ENCODE measurements at places on chromosomes 5 and 9.

DNA sequence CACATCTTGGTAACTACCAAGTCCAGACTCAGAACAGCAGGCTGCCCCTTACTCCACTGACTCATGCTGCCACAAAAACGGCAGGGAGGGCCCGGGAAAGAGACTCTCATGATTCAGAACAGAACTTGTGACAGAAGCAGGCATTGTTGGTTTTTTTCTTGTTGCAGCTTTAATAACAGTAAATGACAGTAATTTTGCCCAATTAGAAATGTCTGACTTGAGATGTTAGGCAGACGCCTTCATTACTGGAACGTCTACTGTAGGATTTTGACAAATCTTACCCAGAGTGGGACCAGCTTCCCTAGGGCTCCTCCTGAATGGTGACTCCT lies 77.9 kb downstream of the SEMA5A start:
- peak; percentile 89 for DNase-seq

DNA sequence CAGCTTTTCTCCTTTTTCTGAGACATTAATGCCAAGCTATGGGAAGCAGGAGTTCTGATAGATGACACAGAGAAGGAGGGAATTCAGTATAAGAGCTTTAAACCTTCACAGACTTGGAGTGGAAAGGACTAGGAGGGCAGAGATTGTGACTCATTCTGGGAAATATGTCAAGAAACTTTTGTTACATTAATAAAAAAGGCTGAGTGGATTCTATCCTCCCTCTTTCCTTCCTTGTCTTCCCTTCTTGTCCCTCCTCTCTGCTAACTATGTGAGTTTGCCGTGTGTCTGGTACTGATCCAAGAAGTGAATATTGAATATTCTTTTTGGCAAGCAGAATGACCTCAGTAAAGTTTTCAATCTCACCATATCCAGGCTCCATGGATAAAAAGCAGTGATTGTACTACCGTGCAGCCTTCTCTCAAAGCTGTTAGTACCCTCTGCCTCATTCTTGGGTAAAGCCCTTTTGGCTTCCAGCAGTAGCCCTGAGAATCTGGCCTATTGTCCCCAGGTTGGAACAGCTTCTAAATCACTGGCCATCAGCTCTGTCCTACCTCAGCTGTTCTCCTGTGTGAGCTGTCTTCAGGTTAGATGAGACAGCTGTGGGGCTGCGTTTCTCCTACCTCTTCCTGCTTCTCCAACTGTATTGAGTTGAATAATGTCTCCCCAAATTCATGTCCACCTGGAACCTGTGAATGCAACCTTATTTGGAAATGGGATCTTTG lies 73.9 kb downstream of the ATG10 start:
- peak; percentile 59 for DNase-seq

GRCh38 chr5:24816206-24816605 lies 171.4 kb upstream of the CDH10 start:
- DNase-seq: no peak

DNA sequence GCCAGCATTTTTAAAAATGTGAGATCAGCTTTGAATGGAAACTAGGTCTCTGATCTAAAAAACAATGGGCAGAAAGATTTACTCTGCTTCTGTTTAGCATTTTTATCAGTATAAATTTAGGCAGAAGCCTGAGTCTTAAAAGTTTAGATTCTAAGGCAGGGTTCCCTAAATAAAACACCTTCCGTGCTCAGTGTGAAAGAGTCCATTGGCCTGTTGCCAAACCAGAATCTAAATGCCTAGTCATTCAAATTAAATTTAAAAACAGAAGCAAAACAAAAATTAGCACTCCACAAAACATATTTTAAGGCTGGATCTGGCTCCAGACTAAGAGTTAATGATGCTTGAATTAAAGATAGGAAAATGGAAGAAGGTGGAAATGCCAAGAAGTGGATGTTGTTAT lies 4.5 kb downstream of the TYRP1 start:
- no peak for DNase-seq

DNA sequence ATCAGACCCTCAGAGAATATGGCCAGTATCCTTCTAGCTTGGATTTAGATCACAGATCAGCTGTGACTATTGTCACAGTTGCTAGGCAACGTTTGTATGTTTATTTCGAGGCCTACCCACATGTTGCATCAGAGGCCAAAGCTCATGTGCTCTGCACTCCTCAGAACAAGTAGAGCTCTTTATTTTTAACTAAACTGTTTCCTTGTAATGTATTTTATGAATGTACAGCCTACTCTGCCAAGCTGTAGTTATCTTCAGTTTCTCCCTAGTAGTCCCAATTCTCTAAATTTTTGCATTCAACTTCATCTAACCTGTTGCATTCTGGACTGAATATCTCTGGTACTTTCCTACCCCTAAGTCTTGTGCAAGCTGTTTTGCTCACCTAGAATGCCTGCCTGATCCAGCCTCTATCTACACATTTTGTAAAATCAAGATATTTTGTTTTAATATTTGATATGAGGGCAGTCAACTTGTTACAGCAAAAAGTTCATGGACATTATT lies 52.8 kb downstream of the CAST start:
- DNase-seq: peak; percentile 86

Measured in adipocyte (in vitro differentiated cells).